ELR (cell line): ENCODE measurements at places on chromosomes 1 and 21.

- no peak for DNase-seq
These were observed 53.2 kb upstream of the SYNC start for GRCh38 chr1:32755810-32756159.

DNA sequence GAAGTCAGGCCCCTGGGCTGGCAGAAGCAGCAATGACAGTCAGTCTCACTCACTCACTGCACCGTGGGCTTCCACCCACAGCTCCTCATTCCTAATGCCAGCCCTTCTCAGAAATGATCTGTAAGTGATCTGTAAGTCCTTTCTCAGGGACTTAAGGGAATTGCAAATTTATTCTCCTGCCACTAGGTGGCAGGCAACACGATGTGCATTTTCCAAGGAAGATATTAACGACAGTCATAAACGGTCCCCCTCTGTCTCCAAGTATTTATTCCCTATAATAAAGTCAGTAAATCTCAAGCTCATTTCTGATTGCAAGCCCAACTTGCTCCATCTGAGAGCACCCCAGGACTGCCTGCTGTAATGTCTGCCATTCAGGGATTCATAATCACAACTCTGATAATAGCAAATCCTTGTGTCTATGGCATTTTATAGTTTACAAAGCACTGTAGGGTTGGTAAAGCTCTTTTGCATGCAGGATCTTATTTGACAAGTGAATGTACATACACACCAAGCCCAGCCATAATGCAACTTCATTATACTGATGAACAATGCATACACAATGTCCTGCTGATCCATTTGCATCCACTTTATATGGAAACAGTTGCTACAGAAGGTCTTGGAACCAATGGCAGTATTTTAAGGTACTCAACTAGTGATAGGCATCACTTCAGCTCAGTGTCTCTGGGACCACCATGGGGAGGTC is 380.5 kb upstream of the CAMK1G start:
- DNase-seq = peak; percentile 66

- DNase-seq = no peak
These were observed 76.0 kb downstream of the DNM3 start for GRCh38 chr1:171917331-171917730.

GRCh38 chr1:166353213-166353612 is 186.4 kb upstream of the FAM78B start:
- no peak for DNase-seq

GRCh38 chr1:158681606-158682005 is 4.9 kb downstream of the SPTA1 start:
- DNase-seq = no peak

DNA sequence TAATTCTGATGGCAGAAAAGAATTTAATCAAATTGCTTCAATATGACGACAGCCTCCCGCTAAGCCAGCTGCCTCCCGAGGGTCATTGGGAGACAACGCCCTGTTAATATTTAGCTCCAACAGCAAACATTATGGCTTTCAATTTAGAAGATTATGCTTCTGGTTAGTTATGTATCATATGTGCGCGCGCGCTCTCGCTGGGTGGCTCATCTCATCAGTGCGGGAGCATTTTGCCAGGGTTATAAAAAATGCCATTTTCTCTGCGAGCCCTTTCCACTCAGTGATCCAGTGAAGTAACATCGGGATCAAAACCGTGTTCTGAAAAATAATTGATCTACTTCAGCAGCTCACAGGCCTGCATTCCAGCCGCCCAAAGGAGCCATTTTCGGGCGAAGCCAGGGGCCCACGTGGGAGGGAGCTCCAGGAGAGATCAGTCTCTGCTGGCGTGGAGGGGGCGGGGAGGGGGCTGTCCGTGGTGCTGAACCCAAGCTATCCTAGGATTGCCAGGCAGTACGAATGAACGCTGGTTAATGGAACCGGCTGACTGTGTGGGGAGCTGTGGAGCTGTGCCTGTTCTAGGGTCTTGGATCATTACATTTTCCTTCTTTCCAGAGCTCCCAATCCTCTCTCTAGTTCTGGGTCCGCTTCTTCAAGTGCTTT is 219.1 kb upstream of the ZC3H12A start:
- peak; percentile 18 for DNase-seq

DNA sequence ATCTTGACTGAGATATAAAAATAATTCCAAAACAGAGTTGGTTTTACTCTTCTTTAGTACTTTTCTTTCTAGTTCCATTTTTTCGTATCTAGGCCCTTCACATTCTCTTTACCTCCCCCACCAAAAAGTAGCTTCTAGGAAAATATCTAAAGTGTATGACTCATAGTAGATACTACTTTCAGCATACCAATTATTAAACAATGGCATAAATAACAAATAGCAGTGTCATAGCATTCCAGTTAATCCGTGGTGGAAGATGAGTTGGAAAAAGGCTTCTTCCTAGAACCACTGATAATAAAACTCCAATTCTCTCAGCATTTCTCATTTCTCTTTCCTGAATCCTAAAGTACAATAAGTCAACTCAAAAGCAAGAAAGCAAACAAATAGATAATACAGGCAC is 859.0 kb upstream of the B3GALT2 start:
- peak; percentile 85 for DNase-seq

DNA sequence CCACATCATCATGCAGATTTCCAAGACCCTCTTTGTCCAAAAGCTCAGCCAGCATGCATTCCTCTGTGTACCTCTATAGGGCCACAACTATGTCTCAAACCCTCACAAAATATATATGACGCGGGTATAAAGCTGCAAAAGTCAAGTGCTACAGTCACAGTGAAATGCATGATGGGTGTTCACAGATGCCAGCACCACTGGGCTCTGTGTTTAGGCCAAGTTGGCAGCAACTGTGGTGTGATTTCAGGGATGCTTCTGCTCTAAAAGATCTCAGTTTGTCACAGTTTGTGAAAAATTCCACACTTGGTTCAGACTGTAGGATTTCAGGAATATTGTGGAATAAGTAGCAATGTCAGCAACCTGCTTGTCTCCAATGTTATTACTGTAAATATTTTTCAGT is 23.9 kb upstream of the SELP start:
- DNase-seq = no peak

DNA sequence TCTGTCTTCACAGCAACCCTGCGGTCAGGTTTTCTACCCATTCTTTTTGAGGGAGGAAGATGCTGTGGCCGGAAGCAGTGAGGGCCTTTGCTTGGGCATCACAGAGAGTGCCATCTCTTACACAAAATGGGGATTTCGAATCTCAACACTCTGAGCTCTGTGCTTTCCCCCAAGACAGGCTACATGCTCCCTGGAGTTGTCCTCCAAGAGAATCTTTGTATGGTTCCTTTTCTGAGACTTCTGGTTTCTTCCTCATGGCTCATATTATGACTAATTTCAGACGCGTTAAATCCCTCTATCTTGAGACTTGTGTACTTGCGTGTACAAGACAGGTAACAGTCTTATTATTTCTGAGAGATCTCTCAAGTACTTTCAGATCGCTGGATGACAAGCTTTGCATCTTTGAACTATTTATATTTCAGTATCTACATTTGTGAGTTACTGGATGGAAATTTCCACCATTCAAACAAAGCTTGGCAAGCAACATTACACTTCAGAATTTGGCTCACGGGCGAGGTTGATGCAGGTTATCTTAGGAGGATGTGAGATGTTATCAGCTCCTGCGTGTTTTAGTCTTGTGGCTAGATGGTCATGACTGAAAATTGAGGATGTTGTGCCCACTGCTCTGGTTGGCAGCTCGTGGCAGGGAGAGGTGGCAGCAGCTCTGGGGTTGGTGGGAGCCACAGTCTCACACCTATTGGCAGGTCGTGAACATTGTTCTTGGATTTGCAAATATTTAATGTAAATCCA is 19.4 kb downstream of the ABCG1 start:
- DNase-seq = no peak

- DNase-seq = no peak
These were observed 3.1 kb downstream of the NUAK2 start for GRCh38 chr1:205318231-205318991.

- no peak for DNase-seq
These were observed 66.3 kb downstream of the LMO4 start for GRCh38 chr1:87394982-87395381.

DNA sequence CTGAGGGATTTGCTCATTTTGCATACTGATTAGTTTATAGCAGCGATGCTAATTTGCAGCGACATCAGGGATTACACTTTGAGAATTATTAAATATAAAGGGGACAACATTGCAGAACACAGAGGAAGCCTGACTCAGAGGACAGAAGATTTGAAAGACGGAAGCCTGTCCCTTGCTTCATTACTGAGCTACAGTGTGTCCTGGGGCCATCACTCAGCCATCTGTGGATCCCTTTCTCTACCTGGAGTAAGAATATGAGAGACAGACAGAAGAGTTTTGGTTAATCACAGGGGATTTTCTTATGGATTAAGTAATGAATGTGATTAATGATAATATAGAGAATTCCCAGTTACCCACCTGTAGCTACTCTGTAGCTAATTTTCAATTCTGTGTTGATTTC is 134.7 kb downstream of the DISC1 start:
- no peak for DNase-seq

DNA sequence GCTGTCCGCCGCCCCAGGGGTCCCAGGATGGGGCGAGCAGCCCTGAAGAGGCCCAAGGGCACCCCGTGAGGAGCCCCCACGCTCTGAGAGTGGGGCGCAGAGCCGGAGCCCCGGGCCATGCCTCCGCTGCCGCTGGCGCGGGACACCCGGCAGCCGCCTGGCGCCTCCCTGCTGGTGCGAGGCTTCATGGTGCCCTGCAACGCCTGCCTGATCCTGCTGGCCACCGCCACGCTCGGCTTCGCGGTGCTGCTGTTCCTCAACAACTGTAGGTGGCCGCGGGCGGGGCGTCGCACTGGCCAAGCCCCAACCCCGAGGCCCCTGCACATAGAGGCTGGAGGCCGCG is 14.5 kb downstream of the AGRN start:
- DNase-seq = no peak

- peak; percentile 39 for DNase-seq
These were observed 1093.1 kb downstream of the MRPL39 start for GRCh38 chr21:24514081-24514733.

DNA sequence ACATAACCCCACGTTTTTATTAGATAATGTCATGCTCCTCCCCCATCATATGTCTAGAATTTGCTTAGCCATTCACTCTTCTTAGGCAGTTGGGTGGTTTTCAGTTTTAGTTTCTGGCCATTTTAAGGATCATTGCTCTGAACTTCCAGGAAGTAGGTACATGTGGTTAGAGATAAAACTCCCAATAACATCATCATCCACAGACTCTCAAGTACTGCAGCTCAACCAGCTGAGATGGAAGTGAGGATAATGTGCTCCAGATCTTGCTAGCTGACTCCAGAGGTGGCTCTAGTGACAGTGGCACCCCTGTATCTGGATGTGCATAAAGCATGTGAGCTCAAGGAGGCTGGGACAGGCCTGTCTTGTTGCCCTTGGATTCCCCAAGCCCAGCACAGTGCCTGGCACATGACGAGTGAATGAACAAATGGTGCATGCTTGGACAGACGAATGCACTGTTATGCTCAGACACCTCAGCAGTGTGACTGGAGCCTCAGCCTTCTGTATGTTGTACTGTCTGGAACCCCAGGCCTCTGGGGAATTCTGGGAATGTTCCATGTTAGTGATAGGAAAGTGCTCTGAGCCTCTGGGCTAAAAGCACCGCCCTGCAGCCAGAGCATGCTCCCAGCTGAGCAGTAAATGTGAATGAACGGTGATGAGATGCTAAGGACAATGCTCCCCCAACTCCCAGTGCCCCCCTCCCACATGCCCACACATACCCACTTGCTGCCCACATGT is 16.4 kb upstream of the KCNN3 start:
- no peak for DNase-seq

- DNase-seq = peak; percentile 22
These were observed 69.6 kb downstream of the PIK3R3 start for GRCh38 chr1:46062651-46063319.

DNA sequence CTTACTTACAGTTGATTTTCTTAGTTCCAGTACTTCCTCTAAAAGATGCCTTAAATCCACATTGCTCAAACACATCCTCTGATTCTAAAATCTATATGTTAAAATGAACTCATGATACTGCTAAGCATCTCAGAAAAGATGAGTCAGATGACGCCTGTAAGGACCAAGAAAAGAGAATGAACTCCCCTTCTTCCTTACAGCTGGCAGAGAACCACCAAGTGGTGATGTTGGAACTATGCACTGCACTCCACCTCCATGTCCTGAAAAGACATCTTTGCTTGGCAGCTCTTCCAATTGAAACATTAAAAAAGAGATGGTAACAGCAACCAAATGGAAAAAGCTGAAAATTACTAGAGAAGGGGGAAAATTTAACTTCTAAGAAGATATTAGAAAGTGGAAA is 648.8 kb downstream of the PTPRC start:
- peak; percentile 61 for DNase-seq

GRCh38 chr1:47207803-47208373 is 18.1 kb upstream of the PDZK1IP1 start:
- peak; percentile 67 for DNase-seq

DNA sequence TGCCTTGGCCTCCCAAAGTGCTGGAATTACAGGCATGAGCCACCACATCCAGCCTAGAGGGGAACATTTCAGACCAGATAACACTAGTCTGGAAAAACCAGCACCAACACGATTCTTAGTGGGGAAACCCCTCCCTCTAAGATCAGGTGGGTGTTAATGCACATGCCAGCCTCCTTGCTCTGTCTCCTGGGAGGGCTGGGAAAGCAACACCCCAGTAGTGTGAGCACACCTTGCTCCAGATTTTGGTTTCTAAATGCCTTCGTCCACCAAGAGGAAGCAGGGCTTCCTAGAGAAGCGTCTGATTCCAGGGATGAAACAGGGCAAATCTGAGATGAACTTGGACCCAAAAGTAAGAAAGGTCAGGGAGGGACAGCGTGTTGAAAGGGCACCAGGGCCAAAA is 2.2 kb upstream of the KRTAP10-4 start:
- DNase-seq = no peak

GRCh38 chr1:80882553-80882952 is 918.2 kb upstream of the ADGRL2 start:
- DNase-seq = peak; percentile 67

- no peak for DNase-seq
These were observed 115.0 kb downstream of the TMEM53 start for GRCh38 chr1:44559330-44559729.

GRCh38 chr1:180854001-180854400 is 58.7 kb upstream of the KIAA1614 start:
- DNase-seq = no peak

GRCh38 chr1:96820107-96820506 is 98.5 kb downstream of the PTBP2 start:
- no peak for DNase-seq

DNA sequence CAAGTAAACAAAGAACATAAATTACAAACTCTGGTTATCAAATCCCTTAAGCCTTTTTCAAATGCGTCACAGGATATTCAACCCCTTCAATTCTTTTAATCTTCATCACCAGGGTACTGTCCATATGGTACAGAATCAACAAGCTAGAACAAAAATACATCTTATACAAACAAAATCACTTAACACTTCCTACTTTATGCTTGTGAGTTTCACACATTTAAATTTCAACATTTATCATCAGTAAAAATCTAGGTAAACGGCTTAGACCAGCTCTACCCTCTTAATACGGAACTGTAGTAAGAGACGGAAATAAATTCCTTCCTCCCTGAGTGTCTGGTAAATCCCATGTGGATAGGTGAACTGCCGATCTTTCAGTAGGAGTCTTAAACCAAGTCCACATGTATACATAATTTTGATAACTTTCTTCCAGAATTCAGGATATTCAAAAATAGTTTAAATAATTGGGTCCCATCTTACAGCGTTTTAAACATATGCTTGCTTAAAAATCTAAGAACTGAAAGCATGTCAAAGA is 1.0 kb downstream of the CCDC181 start:
- no peak for DNase-seq

- peak; percentile 32 for DNase-seq
These were observed 77.6 kb upstream of the VANGL1 start for GRCh38 chr1:115564201-115564600.

- no peak for DNase-seq
These were observed 119.7 kb upstream of the LMO4 start for GRCh38 chr1:87208931-87209330.

GRCh38 chr1:168287237-168287664 is 6.6 kb downstream of the TBX19 start:
- DNase-seq = peak; percentile 74
